HFFc6 (cell line): ENCODE measurements at places on chromosomes 1 and 21. TPM values are rescaled to one million over a fixed set of nuclear protein-coding genes. Genes with fewer than 3 reads are reported as not detected.
A peak's percentile ranks its signal among the peaks of the same experiment; 100 is the strongest.

The CYP2J2 gene
- total RNA-seq = not detected in 3 replicates

The CCDC181 gene
- not detected in 3 replicates for total RNA-seq

- no peak for DNase-seq
Observed at GRCh38 chr1:174988986-174989385, 10.8 kb upstream of the CACYBP start.

The PADI6 gene
- total RNA-seq = not detected in 3 replicates

- no peak for DNase-seq
Observed at GRCh38 chr1:6096243-6097116, 50.8 kb downstream of the KCNAB2 start.

DNA sequence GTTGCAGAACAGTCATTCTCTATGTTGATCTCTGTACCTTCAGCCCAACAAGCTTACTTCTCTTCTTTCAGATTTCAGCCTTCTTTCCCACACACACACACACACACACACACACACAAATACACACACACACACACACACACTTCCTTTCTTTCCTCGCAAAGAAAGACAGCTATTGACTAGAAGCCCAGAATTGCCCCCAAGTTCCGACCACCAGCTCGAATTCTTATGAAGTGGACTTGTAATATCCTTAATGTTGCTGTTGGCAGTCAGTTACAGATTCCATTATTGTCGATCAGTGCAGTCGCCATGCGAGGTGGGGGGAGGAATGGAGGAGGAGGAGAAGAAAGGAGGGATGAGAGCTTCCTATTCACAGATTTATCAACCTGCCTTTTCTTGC lies 125.5 kb downstream of the CLEC20A start:
- DNase-seq = peak; percentile 19

DNA sequence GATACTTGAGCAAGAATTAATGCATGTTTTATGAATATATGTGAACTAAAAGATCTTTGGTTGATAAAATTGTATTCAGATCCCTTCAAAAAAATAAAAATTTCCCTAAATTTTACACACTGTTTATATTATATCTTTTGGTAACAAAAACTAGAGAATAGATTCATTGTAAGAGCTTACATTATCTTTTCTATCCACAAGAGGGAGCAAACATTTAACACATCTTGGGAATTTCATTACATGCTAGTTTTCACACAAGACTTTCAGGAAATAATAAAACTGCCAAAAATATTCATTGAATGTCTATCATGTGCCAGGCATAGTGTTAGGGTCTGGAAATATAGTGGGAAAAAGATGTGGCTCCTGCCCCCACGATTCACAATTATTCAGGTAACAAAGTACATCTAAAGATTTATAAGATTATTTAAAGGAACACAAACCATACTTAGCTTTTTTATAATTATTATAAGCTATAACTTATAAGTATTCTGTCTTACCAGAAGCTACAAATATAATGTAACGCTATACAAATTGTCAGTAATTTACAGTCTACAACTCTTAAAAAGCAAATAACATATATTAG lies 30.6 kb downstream of the FAF1 start:
- peak; percentile 37 for DNase-seq

- no peak for DNase-seq
Observed at GRCh38 chr1:192601143-192601542, 25.6 kb downstream of the RGS1 start.

DNA sequence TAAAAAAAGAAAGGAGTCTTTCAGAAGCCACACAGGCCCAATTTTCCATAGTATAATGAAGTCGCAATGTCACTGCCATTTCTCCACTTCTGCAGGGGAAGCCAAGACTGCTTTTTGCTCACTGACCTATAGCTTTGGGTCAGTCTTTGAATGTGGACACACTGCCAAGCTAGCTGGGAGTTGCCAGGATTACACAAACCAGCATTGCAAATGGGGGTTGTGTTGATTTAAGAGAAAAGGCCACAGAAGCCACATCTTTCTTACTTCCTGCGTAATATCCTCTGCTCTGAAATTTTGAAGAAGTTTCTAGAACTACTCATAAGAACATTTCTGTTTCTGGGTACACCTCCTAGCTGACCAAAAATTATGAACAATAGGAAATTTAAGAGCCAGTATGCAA lies 45.8 kb upstream of the SAMSN1 start:
- DNase-seq = no peak

DNA sequence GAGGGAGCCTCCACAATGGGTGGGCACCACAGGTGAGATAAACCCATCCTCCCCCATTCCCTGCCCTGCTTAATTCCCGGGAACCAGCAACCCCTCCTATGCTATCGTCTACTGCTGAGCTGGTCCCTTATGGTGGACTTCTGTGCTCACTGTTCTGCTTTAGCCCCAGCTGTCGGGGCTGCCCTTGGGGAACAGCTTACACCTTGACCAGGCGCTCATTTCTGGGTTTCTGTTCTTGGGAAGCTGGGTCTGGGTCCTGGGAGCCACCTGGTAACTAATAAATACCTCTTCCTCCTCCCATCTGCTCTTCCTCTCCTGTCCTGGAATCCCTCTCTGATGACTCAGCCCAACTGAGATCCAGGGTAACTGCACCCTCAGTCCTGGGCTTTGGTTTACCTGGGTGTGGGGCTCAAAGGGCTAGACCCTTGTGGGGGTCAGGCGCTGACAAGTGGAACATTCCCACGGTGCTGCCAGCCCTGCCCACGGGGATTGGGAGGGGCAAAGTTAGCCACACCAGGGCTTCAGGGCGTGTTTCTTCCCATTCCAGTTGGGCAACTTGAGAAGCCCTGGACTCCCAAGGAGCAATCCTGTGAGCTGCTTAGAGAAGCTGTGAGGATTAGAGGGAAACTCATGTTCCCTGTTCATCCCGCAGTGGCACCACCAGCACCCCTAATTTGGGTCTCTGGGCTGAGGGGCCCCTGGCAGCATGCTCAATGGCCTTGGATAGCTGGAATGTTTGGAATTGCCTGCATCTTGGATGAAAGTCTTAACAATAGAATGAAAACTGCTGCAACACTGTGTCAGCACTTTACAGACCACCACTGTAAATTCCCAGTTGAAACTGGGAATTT lies 1.6 kb downstream of the PCAT6 start:
- DNase-seq = no peak

The THEM5 gene
- not detected in 3 replicates for total RNA-seq

DNA sequence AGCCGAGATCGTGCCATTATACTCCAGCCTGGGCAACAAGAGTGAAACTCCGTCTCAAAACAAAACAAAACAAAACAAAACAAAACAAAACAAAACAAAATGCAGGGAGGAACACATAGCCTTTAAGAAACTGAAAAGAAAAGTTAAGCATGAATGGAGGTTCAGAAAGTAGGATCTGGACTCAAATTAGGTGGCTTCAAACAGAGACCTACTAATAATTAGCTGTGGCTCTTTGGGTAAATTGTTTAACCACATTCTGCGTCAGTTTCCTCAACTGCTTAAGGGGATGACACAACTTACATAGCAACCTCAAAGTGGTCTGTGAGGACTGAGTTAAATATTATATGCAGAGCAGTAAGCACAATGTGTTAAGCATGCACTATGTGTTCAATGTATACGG lies 458.2 kb downstream of the ADGRL2 start:
- DNase-seq = no peak

GRCh38 chr1:63448731-63449246 lies 74.2 kb downstream of the ITGB3BP start:
- DNase-seq = peak; percentile 22

GRCh38 chr1:83060651-83061390 lies 938.1 kb downstream of the TTLL7 start:
- no peak for DNase-seq

The BMP8A gene
- total RNA-seq = not detected in 3 replicates

GRCh38 chr1:78688697-78689096 lies 39.1 kb downstream of the IFI44 start:
- DNase-seq = peak; percentile 67

GRCh38 chr21:44544566-44544965 lies 4.6 kb upstream of the KRTAP10-1 start:
- no peak for DNase-seq

The OR14K1 gene
- total RNA-seq = not detected in 2 replicates

DNA sequence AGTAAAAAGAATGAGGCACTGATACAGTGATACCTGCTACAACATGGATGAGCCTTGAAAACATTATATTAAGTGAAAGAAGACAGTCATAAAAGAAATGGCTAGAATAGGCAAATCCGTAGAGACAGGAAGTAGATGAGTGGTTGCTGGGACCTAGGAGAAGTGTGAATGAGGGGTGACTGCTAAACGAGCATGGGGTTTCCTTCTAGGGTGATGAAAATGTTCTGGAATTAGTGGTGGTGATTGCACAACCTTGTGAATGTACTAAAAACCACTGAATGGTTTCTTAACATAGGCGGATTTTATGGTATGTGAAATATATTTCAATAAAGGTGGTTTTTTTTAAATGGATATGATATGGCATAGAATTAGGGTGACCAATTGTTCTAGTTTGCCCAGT lies 12.6 kb upstream of the SERINC2 start:
- DNase-seq = peak; percentile 20

GRCh38 chr21:33452362-33452761 lies 27.4 kb downstream of the TMEM50B start:
- DNase-seq = no peak

The RGSL1 gene
- not detected in 2 replicates for total RNA-seq

DNA sequence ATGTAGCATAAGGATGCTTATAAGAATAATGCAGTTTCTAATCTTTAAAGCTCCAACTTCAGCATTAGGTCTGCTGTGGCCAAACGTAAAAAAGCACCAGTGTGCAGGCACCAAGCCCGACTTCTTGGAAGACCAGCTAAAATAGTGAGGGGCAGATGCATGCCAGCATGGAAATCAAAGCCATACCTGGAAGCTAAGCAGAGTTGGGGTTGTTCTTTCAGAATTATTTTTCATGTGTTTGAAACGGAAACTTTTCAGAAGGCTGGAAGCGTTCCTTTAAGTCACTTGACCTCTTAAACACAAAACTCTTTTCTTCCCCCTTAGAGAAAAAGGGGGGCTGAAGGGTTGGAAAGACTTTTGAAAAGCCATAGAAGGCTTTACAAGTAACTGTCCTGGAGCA lies 329.2 kb upstream of the C1orf87 start:
- DNase-seq = no peak

The HSD3B1 gene
- not detected in 3 replicates for total RNA-seq

The TMEM79 gene
- total RNA-seq = 1.9 to 2.8 TPM (median 2.1 TPM) in 3 replicates

The TATDN3 gene
- 10.3 to 12.1 TPM (median 11.0 TPM) in 3 replicates for total RNA-seq

The C1orf74 gene
- total RNA-seq = 1.8 to 2.6 TPM (median 2.4 TPM) in 3 replicates

- no peak for DNase-seq
Observed at GRCh38 chr21:32102426-32102825, 176.4 kb downstream of the MIS18A start.

DNA sequence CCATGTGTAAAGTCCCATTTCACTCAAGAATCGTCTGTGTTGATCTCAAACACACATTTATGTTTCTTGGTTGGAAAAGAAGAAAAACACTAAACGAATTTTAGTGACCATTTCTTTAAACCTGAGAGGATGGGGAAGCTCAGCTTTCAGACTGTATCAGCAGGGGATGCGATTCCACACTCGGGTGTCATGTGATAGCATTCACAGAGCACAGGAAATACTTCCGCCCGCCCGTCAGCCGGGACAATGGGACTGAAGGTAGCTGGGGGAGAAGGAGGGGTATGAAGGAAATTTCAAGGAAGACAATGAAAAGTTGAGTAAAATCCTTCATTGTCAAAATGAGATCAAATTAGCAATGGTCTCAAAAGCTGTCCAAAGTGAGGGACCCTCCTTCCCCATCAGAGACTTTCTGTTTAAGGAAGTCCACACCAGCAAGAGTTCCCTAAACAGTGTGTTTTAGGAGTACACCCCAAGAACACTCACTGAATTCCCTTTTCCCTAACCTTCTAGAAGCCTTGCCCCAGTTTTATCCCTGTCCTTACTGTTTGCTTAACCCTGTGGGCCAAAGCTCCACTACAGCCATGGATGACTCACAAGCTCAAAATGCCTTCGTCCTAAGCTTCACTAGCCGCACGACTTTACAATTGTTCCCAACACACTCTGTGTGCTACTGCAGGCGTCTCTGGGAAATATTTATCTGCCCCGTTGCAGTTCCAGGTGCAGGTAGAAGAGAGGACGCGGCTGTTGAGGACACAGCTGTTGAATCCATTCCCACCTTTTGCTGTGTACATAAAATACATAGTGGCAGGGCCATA lies 51.4 kb upstream of the SIM2 start:
- DNase-seq = peak; percentile 17

- peak; percentile 64 for DNase-seq
Observed at GRCh38 chr1:79353224-79353623, 346.7 kb upstream of the ADGRL4 start.

GRCh38 chr1:45148209-45148825 lies 58.1 kb downstream of the ZSWIM5 start:
- no peak for DNase-seq

DNA sequence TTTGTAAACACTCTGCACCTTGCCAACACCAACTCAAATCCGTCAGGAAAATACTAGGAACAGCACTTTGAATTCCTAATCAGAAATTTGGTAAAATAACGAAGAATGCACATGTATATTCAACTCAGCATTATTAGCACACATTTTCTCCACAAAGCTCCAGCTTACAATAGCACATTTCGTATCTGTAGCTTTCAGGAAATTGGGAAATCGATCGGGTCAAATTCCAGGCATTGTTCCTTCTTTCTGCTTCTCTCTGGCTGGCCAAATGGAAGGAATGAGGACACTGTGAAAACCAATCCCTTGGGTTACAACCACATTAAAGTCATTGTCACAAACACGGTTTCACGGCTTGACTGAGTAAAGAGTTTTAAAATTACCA lies 58.6 kb downstream of the NPHP4 start:
- no peak for DNase-seq

The SSBP3 gene
- 36.7 to 61.9 TPM (median 47.0 TPM) in 3 replicates for total RNA-seq

- DNase-seq = no peak
Observed at GRCh38 chr1:111097356-111098099, 42.4 kb downstream of the DRAM2 start.

DNA sequence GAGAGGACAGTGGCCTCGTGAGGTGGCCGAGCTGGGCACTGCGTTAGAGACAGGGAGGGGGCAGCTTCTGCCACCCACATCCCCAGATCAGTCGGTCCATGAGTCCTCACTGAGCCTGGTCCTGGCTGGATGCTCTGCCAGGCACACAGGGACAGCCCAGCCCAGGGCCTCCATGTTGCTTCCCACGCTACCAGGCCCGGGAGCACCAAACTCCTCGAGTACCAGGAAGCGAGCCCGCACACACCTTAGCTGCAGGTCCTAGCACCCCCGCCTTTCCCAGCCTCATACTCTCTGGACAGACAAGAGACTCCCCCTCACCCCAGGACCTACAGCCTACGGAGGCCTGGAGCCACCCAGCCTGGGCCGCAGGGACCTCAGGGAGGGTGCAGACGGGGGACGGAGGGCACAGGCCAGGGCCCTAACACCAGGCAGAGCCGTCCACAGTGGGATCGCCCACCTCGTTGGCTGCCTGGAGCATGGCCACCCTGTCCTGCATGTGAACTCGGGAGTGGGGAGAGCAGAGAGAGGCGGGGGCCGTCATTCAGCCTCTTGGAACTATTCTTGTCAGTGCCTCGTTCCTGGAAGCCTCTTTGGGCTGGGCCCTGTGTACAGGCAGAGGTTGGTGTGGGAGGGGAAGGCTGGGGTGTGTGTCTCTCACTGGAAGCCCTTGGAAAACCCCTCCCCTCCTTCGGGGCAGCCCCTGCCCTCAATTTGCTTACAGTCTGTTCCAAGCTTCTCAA lies 90.9 kb upstream of the RUNX3 start:
- DNase-seq = no peak

The REN gene
- 0.15 to 0.32 TPM (median 0.17 TPM) in 3 replicates for total RNA-seq

GRCh38 chr1:183769956-183770815 lies 34.7 kb upstream of the RGL1 start:
- DNase-seq = no peak
